ENCODE measurements at places on chromosomes 11 and 22.

GRCh38 chr11:28269586-28269985, 161.4 kb downstream of the METTL15 start:
- no peak for DNase-seq

DNA sequence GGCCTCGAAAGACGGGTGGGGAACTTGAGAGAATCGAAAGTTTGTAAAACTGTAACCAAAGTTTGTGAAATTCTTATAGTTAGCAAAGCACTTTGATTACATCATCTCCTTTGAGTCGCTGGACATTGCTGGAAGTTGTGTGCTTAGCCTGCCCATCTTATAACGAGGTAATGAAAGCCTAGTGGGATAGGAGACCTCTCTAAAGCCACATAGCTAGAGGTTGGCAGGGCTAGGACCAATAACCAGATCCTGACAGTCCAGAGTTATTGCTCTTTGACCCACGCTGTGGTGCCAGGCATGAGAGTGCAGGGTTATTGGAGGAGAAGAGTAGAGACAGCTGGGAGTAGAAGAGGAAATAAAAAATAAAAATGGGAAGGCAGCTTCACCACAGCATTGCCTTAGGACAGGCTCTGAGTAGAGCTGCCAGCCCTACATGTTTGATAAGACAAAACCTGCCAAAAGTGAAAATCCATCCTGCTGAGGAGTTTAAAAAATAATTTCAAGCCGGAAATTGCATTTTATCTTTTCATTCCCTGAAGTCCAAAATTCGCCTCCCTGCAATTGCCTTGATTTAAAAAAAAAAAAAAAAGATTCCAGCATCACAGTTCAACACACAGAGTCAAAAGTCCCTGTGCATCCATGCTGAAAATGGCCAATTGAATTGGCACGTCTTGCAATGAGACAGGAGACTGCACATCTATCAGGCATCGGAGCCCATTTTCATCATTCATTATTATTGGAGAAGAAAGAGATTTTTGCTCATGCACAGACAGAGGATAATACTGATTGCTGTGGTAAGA, 225.5 kb upstream of the POU2AF2 start:
- no peak for DNase-seq

DNA sequence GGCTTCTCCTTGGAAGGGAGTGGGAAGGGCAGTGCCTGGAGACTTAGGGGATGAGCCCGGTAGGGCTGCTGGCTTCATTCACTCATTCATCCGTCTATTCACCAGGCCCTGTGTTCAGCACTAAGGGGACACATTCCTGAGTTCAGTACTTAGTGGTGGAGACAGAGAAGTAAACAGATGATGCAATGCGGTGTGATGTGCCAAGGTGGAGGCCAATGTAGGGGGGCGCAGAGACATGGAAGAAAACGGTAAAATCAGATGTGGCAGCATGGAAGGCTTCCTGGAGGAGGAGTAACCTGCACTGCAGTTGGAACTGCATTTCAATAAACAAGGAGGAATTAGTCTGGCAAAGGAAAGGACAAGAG, 21.3 kb downstream of the GRIK4 start:
- DNase-seq: no peak

- DNase-seq: no peak
Measured at GRCh38 chr11:47411884-47412746, 3.7 kb downstream of the SLC39A13 start.

GRCh38 chr11:90558328-90558865, 335.5 kb upstream of the CHORDC1 start:
- DNase-seq: no peak

DNA sequence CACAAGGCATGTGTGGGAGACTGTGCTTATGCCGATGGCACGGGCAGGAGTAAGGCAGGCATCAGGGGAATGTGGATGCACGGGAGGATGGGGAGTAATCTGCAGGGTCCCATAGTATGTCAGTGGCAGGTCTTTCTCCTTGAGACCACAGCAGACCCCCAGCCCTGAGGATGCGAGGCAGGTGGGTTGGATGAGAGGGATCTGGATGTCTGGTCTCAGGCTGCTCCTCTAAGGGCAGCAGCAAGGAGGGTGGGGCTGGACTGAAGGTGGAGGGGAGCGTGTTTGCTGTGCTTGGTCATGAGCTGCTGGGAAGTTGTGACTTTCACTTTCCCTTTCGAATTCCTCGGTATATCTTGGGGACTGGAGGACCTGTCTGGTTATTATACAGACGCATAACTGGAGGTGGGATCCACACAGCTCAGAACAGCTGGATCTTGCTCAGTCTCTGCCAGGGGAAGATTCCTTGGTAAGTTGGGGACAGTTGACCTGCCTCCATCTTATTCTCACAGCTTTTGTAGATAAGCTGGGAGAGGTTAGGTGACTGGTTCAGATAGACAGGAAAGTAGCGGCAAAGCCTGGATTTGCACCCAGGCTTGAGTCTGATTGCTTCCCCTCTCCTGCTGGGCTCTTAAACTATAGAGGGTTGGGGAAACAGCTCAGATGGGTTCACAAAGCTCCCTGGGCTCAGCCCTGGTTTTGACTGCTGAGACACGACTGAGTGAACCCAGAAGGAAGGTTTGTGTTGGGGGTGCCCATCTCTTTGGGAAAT, at the start of gene APOL1:
TSS of gene APOL1 (plus strand) at position 380 of the 769 bp plus-strand sequence. CDS start 1,823 bp downstream, outside the sequence.
- DNase-seq: peak; percentile 78

DNA sequence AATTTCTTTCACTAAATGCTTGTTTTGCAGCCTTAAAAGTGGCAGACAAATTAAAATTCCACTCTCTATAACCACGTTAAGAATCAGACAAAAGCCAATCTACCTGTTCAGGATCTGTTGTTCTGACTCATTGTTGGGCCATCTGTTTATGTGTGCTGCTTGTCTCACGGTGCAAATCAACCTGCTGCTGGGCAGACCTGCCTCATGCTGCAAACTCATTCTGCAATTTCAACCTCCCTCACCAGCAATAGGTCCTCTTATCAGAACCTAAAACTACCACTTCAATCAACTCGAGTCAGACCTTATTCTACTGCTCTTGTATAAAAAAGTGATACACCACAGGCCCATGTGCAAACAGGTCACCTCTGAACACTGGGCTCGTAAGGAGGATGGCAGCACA, 75.1 kb downstream of the LARGE2 start:
- no peak for DNase-seq

- DNase-seq: no peak
Measured at GRCh38 chr22:32612834-32613233, 138.2 kb downstream of the FBXO7 start.

GRCh38 chr22:25351631-25352293, 132.3 kb downstream of the CRYBB2 start:
- no peak for DNase-seq

DNA sequence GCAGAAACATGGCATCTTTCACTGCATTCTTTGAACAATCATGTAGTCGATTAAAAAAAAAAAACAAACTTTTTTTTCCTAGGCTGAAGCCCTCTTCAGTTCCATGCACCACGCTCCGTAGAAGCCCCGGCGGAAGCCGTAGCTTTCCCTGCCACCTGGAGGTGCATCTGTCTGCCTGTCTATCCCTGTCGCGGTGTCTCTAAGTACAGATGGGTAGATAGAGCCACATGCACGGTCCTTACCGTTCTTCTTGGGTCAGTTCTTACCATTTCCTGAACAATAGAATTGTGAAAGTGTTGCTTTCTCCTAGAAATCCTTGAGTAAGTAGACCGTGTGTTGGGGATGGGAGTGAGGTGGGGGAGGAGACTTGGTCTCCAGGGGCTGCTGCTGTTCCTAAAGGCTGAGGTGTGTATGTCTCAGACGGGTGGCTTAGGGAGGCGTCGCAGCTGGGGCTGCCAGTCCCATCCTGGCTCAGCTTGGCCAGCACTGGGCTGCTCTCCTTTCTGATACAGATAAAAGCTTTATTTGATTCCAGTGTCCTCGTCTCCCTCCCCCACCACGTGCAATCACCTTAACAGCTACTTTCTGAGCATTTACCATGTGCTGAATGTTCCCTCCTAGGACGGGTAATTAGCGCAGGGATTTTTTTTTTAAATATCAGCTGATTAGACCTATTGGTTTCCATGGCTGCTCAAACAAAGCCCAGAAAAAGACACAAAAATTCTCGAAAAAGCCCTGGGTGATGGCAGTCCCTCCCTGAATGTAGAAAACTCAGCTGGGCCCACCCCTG, 46.8 kb downstream of the MACROD1 start:
- no peak for DNase-seq

- no peak for DNase-seq
Measured at GRCh38 chr11:82521427-82521826, 212.2 kb downstream of the FAM181B start.

GRCh38 chr11:47061429-47062178, 115.1 kb downstream of the ARFGAP2 start:
- no peak for DNase-seq

DNA sequence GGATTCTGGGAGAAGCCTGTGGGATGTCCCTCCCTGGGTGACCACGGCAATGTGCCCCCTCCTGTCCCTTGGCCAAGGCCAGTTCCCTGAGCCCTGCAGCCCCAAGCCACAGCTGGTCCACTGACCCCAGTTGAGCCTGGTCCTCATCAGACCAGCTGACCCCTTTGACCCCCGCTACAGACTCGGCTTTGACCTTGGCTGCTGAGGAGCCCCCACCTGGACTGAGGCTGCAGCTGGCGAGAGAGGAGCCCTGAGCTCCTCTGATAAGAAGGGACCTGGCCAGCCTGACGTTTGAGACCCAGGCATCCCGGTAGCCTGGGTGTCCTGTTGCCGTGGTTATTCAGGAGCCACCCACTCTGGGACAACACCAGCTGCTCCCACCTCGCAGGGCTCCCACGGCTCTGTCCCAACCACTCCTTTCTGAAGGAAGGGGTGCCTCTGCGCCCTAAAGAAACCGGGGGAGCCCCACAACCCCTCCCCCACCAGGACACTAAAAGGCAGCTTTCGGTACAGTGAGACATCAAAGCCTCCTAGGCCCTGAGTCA, 3.0 kb downstream of the ASCL2 start:
- DNase-seq: no peak

DNA sequence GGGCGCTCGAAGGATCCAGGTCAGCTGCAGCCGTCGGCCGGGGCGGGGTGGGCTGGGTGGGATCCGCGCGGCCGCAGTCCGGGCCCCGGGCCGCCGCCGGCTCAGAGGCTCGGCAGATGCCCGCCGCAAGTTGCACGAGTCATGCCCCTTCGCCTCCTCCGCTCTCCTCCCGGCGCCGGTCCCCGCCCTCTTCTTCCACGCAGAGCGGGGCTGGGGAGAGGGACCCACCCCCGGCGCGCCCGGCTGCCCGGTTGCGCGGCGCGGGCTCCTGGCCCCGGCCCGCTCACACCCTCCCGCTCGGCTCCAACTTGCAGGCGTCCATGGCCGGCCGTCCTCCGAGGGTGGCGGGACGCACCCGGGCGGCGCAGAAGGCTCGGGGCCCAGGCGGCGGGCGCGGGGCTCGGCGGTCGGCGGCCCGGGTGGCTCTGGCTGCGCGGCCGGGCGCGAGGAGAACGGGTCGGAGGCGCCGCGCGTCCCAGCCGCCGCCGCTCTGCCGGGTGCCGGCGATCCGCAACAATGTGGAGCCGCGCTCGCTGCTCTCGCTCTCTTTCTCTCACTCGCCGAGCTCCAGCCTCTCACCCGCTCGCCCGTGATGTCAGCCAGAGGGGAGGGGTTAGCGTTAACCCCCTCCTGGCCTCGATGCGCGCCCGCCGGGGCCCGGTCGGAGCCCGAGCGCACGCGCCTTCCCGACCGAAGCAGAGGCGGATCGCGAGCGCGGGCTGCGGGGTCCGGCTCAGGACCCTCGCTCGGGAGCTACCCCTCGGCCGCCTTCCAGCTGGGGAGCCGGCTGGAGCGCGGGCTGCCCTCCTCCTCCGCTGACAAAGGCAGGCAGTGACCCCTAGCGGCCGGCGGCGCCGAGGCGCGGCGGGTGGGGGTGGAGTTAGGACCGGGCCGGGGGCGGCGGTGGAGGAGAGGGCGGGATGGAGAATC, at the start of gene NECTIN1:
TSS of gene NECTIN1 (minus strand) at position 550 of the 930 bp plus-strand sequence. CDS start 647 bp downstream, outside the sequence.
- DNase-seq: peak; percentile 90

GRCh38 chr11:9825315-9825714, 161.4 kb downstream of the SWAP70 start:
- no peak for DNase-seq

DNA sequence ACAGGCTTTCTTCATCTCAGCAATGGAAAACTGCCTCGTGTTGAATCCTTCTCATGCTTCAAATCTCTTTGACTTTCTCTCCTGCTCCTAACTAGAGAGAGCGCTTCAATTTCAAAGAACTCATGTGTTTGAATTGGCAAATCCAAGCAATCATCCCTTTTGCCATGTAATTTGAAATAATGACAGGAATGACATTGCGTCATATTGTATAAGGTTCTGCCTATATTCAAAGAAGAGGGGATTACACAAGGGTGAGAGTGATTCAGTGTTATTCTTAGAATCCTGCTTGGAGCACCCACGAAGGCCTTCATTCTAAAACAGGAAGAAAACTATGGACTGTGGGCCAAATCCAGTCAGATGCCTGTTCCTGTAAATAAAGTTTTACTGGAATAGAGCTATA, 720.6 kb downstream of the JRKL start:
- no peak for DNase-seq

DNA sequence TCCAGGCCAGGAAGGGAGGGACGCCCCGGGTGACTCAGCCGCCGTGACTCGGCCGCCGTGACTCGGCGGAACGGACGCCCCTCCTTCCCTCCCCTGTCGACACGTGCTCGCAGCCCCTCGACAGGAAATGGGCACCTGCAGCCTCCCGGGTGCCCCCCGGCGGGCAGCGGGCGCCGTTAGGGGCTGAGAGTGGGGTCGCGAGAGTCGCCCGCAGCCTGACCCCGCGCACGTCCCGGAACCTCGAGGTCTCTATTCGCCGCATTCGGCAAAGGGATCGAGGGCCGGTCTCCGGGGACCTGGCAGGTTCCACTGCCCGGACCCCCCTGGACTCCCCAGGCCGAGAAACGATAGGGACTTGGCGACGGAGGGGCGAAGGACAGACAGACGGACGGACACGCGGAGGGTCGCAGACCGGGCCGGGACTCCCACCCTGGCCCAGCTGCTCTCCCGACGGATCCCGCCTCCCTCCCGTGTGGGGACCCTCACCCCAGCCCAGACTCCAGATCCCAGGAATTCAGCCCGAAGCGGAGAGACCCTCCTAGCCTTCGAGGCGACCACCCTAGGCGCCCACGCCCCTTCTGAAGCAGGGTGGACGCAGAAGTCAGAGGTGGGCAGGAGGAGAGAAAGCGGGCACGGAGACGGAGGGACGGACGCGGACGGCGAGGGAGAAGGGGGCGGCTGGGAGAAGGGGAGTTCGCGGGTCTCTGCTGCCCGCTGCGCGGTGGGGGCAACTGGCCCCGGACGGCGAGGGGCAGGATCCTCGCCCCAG, 648 bp downstream of the FOSL1 start:
- DNase-seq: no peak

All from ureter (tissue), 1 donor.